RPMI8226 (cell line): ENCODE measurements at places on chromosomes 16 and 17.

- no peak for DNase-seq
Measured at GRCh38 chr17:60970741-60971140, 293.1 kb downstream of the BCAS3 start.

GRCh38 chr17:50437409-50437808, 11.4 kb downstream of the ACSF2 start:
- no peak for DNase-seq

DNA sequence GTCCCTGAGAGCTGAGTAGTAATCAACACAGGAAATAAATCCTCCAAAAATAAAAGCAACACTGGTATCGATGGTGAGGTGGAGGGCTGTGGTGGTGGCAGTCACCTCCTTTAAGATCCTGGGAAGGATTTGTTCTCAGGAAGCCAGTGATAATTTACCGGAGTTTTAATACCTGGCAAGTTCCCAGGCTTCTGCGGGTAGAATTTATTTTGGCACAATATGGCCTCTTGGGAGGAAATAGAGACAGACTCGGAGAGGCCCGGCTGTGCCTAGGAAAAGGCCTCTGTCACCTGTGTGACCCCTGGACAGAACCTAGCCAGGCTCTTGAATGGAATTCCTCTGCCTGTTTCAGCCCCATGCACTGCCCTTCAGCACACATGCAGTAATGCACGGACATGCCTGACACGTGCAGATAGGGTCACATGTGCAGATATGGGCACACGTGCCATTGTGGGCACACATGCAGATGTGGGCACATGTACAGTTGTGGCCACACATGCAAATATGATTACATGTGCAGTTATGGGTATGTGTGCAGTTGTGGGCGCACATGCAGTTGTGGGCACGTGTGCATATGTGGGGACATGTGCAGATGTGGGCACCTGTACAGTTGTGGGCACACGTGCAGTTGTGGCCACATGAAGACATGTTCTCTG, 33.5 kb downstream of the MGAT5B start:
- DNase-seq: no peak

GRCh38 chr17:81814748-81815645, 11.0 kb downstream of the GCGR start:
- DNase-seq: no peak

- DNase-seq: no peak
Measured at GRCh38 chr17:63775420-63775819, 1.4 kb downstream of the DDX42 start.

GRCh38 chr16:49407873-49408550, 34.4 kb downstream of the C16orf78 start:
- DNase-seq: peak; percentile 97

GRCh38 chr17:40703652-40704051, at the start of gene KRT24:
TSS of gene KRT24 (minus strand) at chr17:40703752. CDS start at chr17:40703693, 59 bp downstream.
- DNase-seq: no peak

GRCh38 chr17:68296217-68297191, 5.2 kb downstream of the ARSG start:
- DNase-seq: no peak

DNA sequence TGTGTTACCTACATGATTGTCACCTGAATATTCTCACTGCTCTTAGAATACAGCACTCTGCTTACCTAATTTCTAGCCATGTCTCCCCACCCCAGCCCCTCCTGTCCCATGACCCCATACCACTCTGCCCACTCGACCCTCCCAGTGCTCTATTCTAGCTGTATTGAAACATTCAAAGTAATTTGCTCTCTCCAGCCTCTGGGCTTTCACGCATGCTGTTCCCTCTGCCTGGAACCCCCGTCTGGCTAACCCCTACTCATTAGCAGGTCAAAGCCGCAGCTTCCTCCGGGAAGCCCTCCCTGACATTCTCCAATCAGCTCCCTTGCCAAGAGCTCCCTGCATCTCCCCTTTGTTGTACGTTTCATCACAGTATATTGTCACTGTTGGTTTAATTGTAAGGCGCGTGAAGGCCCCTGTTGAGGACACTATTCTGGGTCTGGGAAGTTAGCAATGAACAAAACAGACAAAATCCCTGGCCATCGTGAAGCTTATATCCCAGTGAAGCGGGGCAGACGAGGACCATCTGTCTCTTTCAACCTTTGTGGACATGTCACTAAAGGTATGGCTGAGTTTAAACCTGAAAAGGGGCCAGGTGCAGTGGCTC, 72.3 kb upstream of the LHX1 start:
- DNase-seq: no peak

GRCh38 chr16:62060089-62060488, 23.9 kb upstream of the CDH8 start:
- DNase-seq: no peak

- DNase-seq: no peak
Measured at GRCh38 chr17:42655528-42655927, 3.6 kb upstream of the TUBG2 start.

GRCh38 chr16:71645450-71645849, 19.5 kb downstream of the MARVELD3 start:
- DNase-seq: peak; percentile 61

DNA sequence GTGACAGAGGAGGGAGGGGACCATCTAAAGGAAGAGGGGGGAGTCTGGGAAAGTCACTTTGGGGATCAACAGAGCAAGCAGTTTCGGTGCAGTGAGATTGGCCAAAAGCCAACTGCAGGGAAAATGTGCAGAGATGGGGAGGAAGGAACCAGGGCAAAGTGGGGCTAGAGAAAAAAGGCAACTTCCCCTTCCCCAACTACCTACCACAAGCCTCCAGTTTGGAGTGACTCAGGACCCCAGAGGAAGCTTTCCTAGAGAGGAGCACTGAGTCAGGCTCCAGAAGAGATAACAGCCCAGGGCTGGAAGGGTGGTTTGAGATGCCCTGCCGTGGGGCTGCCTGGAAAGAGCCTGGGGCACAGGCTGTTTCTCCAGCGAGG, 6.9 kb upstream of the CD300LD start:
- peak; percentile 82 for DNase-seq
